ENCODE measurements at places on chromosomes 13 and 19.

- DNase-seq, result no peak
Measured at GRCh38 chr13:47718556-47718955, 282.5 kb downstream of the SUCLA2 start.

DNA sequence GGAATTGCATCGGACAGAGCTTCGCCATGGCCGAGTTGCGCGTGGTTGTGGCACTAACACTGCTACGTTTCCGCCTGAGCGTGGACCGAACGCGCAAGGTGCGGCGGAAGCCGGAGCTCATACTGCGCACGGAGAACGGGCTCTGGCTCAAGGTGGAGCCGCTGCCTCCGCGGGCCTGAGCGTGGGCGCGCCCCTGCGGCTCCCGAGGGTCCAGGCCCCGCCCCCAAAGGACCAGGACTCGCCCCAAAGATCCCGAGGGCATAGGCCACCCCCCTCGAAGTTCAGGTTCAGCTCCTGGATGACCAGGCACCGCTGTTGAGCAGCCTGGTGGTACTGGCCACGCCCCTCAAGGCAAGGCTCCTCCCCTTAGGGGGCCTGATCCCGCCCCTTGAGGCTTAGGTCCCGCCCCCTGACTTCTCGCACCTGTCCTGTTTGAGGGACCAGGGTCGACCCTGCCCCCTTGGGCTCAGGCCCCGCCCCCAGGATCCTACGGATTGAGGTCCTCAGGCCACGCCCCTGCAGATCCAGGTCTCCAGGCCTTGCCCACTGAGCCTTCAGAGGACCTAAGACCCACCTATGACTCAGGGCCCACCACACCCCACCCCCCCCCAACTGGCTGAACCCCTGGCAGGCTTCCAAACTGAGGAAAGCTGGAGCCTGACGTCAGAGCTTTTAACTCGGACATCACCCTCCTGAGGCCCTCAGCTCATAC is 43.1 kb downstream of the CYP4F22 start:
- DNase-seq, result peak; percentile 55

GRCh38 chr13:59533561-59534555 is 629.9 kb downstream of the DIAPH3 start:
- DNase-seq, result no peak

- no peak for DNase-seq
Measured at GRCh38 chr13:81686877-81687276, 1346.0 kb upstream of the SPRY2 start.

- no peak for DNase-seq
Measured at GRCh38 chr13:25762795-25763377, 288.9 kb downstream of the SHISA2 start.

GRCh38 chr13:50539791-50540530 is 303.5 kb downstream of the DLEU7 start:
- DNase-seq, result no peak

GRCh38 chr13:99813336-99814095 is 158.1 kb downstream of the ZIC5 start:
- no peak for DNase-seq

- no peak for DNase-seq
Measured at GRCh38 chr13:83372786-83373185, 509.5 kb downstream of the SLITRK1 start.

- DNase-seq, result no peak
Measured at GRCh38 chr19:6760606-6761005, 6.6 kb downstream of the SH2D3A start.

GRCh38 chr13:107438251-107438650 is 777.1 kb downstream of the LIG4 start:
- no peak for DNase-seq

- DNase-seq, result no peak
Measured at GRCh38 chr13:48158915-48159314, 64.0 kb upstream of the MED4 start.

DNA sequence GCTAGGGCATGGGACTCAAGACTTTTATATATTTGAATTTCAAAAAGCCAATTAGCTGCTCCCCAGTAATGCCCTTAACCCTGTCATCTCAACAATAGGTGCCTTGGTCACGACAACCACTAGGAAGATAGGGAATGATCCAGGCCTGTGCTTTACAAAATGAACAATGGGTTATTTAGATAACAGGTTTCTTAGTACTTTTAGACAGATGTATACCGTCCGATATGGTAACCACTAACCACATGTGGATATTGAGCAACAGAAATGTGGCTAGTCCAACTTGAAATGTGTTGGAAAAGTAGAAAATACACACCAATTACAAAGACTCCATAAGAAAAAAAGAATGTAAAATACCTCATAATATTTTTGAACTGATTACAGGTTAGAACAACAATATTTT is 201.2 kb downstream of the LHFPL6 start:
- DNase-seq, result peak; percentile 98

GRCh38 chr19:18173054-18173571 is 500 bp upstream of the IFI30 start:
- peak; percentile 37 for DNase-seq

DNA sequence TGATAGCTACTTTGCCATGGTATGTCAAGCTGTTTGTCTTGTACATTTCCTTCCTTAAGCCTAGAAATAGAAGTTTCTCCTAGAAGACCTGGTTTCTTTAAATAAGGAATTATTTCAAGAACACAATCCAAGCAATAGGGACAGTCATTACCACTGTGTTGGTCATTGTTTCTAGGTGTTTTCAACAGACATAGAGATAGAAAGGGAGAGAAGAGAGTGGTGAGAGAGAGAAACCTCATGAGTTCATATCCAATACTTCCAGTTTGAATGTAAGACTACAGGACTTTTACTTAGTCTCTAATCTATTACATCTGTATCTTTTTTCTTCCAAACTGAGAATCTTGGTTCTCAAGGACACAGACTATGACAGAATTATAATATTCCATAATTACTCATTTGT is 245.9 kb upstream of the STARD13 start:
- DNase-seq, result no peak

GRCh38 chr13:39364947-39365468 is 238.0 kb downstream of the LHFPL6 start:
- DNase-seq, result no peak

GRCh38 chr19:33748231-33748630 is 48.4 kb upstream of the KCTD15 start:
- DNase-seq, result no peak

DNA sequence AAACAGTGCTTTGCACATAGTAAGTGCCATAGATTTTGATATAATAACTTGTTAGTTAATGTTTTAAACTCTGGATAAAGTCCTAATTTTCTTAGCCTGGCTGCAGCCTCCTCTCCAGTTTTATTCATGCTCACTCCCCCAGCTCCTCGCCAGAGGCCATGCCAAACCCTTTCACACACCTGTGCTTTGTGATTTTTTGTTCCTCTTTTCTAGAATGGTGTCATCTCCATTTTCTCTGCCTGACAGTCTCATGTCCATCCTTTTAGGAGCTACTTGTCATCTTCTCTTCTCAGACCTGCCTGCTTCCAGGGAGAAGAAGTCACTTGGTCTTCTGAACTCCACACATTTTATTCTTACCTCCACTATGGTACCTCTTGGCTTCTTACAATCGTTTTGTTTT is 55.8 kb upstream of the SPATA13 start:
- DNase-seq, result no peak

DNA sequence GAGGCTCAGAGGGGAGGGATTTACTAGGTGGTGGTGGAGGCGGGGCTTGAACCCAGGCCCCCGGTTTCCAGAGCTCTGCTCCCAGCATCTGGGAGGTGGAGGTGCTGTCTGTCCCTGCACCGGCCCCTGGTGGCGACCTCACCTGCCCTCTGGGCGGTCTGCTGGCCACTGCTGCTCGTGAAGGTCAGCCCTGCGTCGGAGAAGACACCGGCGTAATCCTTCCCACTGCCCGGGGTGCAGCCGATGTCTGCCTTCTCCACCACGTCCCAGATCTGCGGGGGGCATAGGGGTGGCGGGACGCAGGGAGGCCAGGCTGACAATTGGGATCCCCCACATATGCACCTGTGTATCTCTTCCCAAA is 12.8 kb downstream of the C3 start:
- DNase-seq, result no peak

DNA sequence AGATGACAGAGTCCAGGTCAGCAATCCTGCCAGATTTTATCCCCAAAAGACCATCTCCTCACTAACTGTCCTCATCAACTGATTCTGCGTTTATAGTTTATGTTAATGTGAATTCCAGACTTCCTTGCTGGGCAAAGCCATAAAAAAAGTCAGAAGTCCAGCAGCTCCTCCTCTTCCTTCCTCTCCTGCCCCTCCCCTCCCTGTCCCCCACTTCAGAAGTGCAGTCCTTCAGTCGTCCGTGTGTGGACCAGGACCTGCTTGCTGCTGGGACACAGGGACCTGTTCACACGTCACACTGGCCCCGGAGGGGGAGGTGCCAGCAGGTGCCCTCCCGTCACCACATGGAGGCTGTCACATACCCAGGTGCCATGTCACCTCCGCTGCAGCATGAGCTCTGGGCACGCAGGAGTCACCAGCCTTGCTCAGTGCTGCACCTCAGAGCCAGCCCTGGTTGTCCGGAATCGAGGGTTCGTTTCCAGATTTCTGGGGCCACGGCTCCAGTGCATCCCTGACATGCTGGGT is 4.0 kb upstream of the MCF2L start:
- no peak for DNase-seq

DNA sequence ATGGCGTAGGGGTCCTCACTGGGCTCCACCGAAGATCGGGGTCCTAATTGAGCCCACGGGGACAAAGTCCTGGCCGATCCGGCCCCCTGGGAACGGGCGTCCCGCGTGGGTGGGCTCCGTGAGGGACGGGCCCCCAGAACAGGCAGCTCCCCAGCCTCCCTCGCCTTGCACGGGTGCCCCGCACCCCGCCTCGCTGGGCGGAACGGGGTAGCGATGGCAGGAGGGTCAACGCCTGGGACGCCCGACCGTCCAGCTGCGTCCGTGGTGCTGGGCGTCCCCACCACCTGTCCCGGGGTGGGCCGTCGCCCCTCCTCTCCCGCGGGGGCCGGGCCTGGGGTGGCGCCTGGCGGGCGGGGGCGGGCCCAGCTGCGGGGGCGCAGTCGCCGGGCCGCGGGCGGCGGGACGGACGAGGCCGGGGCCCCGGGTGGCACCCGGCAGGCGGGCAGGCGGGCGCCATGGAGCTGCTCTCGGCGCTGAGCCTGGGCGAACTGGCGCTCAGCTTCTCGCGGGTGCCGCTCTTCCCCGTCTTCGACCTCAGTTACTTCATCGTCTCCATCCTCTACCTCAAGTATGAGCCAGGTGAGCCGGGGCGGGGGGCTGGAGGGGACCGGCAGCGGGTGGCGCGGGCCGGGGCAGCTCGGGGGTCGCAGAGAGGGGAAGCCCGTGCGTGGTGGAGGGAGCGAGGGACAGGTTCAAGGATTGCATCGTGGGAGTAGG is at the start of gene TMEM38A:
TMEM38A (plus strand) TSS at position 377 of the 717 bp plus-strand sequence; CDS start at position 456, 79 bp downstream.
- DNase-seq, result peak; percentile 41

DNA sequence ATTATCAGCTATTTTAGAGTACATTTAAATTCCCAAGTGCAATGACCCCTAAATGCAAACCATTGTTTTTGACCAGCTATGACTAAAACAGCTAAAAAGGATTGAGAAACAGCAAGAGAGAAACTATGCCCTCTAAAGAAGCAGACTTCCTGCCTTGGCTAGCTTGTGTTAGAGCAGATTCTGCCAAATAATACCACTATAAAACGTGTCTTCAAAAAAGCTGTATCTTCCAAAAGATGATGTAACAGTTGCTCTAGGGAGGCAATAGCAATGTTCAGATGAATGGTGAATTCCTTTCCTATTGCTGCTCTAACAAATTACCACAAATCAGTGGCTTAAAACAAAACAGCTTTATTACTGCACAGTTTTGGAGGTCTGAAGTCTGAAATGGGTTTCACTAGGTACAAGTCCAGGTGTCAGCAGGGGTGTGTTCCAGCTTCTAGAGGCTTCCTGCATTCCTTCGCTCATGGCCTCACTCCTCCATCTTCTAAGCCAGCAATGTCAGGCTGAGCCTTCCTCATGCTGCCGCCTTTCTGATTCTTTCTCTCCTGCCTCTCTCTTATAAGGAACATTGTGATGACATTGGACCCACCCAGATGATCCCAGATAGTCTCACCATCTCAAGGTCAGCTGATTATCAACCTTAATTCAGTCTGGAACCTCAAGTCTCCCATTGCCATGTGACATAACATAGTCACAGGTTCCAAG is 84.5 kb downstream of the LRRC63 start:
- DNase-seq, result peak; percentile 69

GRCh38 chr13:109119896-109120295 is 490.5 kb downstream of the MYO16 start:
- DNase-seq, result no peak

DNA sequence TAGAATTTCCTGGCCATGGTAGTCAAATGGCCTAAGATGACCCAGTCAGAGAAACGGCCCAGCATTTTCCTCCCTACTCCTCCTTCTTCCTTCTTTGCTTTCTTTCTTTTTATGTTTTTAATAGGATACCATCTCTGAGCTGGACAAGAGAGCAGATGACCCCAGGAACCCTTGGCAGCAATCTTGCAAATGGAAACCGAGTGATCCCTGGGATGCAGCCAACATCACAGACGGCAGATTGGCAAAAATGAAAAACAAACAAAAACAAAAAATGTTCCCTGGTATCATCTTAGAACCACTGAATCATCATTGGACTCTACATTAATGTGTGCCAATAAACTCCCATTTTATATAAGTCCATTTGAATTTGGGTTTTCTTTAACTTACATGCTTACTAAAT is 424.4 kb downstream of the FGF14 start:
- DNase-seq, result no peak

DNA sequence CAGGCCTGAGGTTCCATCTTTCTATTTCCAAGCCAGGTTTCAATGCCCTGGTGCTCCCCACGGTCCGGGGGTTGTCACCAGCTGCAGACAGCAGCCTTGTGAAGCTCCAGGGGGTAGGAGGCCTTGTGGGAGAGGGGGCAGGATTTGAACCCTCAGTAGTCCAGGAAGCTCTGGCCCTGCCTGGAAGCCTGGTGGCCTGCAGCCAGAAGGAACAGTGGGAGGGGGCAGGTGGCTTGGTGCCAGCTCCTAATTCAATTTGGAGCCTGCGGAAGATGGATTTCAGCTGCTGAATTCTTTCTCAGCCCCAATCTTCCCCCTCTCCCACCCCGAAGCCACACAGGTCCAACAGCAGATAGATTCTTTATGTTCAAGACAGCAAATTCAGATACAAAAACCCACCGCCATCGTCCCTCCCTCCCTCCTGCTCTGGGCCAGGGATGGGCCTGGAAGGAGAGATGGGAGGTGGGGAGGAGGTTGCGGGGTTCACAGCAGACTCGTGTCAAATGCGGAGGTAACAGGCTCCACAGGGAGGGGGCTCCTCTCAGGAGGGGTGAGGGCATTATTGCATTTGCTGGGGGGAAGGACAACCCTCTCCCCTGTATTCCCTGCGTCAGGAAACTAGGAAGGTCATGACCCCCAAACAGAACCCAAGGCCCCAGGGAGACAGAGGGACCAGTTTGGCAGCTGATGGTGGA is 2.4 kb upstream of the PTGER1 start:
- DNase-seq, result no peak

- no peak for DNase-seq
Measured at GRCh38 chr19:45216667-45217066, 28.5 kb downstream of the EXOC3L2 start.

GRCh38 chr13:78913656-78914055 is 254.7 kb upstream of the OBI1 start:
- no peak for DNase-seq

DNA sequence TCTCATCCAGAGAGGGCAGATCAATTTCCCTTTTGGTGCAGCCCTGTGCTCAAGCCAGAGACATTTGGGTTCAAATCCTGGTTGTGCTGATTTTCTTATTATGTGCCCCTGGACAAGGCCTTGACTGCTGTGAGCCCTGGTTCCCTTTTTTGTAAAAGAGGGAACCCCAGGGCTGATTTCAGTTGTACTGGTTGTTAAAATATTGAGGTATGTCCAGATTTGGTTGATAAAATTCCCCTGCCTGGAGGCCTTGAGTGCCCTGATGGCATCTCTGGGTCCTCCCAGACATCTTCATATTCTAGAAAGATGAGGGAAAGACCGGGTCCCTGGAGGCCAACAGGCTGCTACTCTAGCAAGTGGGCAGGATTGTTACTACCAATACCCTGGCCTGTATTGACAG is 14.4 kb upstream of the PLAUR start:
- DNase-seq, result peak; percentile 33
